Cardiac fibroblast (primary cell): ENCODE measurements at places on chromosomes 7 and 10.

DNA sequence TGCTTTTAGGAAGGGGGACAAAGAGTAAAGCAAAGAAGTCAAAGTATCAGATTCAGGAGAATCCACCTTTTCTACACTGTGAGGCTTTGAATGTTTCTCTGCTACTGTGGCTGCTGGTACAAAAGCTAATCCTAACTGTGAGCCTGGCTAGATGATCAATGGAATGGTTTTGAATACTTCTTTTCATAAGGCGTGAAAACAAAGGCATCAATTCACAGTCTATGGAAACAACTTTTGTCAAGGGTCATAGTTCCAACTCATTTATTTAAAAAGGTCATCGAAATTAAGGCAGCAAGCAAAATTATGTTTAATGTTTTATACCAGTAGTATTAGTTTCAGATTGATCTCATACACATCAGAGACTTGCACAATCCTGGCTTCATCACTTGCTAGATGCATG, 118.1 kb downstream of the CTTNBP2 start:
- no peak for DNase-seq

DNA sequence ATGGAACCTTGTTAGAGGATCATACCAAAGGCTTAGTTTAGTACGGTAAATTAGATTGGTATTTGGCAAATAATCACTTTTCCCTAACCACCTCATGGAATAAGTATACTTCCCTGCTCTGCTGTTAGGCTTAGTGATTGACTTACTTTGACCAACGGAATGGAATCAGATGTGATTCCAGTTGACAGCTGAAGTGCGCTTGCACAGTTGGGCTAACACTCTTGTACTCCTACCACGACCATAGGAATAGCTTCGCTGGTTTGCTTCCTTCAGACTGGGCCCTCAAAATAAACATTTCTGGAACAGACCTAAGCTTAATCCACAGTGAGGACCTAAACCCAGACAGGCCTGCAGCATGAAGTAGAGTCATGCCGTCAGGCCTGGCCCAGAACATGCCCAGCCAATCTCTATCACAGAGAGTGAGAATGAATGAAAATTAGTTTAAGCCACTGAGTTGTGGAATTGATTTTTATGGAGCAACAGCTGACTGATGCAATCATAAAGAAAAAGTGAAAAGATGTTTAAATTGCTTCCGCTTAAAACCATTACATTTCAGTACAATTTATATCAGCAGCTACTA, 122.3 kb downstream of the DOCK4 start:
- DNase-seq, result no peak

GRCh38 chr10:2791774-2792443, 275.4 kb upstream of the PFKP start:
- no peak for DNase-seq

- peak; percentile 36 for DNase-seq
Measured at GRCh38 chr10:14527915-14528314, 197.2 kb upstream of the FRMD4A start.

DNA sequence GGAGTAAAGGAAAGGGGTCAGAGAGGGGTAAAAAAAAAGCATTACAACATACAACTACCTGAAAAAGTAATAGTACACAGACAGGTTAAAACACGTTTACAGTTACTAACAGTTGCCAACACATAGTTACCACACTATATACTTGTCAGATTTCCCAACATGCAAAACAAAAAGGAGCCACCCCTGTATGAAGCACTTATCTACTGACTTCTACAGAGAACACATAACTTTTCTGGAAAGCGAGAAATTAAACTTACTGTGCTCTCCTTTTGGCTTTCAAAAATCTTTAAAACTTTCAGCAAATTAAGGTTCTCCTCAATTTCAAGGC, 2.1 kb downstream of the ABI1 start:
- peak; percentile 33 for DNase-seq

DNA sequence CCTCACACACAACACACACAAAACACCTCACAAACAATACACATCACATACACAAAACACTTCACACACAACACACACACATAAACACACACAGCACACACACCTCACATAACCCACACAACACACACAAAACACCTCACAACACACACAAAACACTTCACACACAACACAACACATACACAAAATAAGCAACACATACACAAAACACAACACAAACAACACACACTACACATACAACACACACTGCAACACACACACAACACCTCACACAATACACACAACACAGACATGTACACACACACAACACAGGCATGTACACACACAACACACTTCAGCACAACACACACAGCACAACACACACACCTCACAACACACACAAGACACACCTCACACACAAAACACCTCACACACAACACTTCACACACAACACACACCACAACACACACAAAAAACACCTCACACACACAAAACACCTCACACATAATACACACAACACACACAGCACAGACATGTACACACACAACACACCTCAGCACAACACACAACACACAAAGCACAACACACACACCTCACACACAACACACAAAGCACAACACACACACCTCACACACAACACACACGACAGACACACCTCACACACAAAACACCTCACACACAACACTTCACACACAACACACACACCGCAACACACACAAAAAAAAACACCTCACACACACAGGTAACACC, 107.5 kb downstream of the TNS3 start:
- DNase-seq, result no peak

- DNase-seq, result peak; percentile 16
Measured at GRCh38 chr10:118971187-118971586, 58.3 kb upstream of the NANOS1 start.

- DNase-seq, result peak; percentile 98
Measured at GRCh38 chr7:90403174-90404113, at the start of gene CLDN12. CLDN12 (plus strand) TSS chr7:90403461; CDS start chr7:90412677, 9,216 bp downstream.

GRCh38 chr7:35716038-35716803, 21.3 kb upstream of the HERPUD2 start:
- peak; percentile 65 for DNase-seq

DNA sequence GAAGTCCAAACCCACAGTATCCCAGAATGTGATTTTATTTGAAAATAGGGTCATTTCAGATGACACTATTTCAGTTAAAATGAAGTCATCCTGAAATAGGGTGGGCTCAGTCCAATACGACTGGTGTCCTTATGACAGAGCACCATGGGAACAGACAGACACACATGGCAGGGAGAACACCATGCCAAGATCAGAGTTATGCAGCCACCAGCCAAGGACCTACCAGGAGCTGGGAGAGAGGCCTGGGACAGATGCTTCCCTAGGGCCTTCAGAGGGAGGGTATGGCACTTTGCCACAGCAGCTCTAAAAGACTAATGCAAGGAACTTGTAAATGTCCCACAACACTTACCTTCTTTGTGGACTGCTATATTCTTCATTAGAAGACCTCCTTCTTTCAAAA, 226.5 kb downstream of the NEBL start:
- no peak for DNase-seq

GRCh38 chr10:49625411-49625810, 11.6 kb downstream of the CHAT start:
- DNase-seq, result no peak

- DNase-seq, result no peak
Measured at GRCh38 chr10:131726967-131727366, 173.8 kb upstream of the PPP2R2D start.

- no peak for DNase-seq
Measured at GRCh38 chr10:1184541-1185430, 128.6 kb downstream of the WDR37 start.

GRCh38 chr7:101156277-101156676, 2.0 kb downstream of the AP1S1 start:
- peak; percentile 16 for DNase-seq

DNA sequence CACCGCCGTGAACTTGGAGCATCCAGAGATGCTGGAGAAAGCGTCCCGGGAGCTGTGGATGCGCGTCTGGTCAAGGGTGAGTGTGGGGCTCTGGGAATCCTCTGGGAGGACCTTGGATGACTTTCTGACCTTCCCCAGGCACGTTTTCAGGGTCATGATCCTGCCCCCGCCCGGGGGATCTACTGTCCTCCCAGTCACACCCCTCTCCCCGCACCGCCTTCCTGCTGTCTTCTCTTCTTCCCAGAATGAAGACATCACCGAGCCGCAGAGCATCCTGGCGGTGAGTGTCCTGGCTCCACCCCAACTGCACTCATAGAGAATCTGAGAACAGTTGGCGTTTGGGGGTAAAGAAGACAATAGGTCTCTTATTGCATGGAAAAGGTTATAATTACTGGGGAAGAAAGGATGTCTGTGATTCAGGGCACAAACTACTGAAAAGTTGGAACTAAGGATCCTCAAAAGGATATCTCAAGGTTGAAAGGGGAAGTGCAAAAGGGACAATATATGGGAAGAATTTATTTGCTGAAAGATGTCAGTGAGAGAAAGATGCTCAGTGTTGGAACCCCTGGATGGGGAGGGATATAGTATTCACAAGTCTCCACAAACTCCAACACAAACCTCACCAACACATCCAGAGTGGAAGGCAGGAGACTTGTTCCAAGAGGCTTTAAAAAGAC, 1.9 kb downstream of the GSTK1 start:
- no peak for DNase-seq

DNA sequence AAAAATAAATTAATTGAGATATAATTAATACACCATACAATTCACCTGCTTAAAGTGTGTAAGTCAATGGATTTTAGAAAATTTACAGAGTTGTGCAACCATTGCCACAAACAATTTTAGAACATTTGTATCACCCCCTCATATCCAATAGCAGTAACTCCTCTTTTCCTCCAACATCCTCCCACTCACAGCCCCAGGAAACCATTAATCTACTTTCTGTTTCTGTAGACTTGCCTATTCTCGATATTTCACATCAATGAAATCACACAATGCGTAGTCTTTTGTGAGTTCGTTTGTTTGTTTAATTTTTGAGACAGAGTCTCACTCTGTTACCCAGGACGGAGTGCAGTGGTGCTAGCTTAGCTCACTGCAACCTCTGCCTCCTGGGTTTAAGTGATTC, 13.7 kb upstream of the HERC4 start:
- peak; percentile 43 for DNase-seq

DNA sequence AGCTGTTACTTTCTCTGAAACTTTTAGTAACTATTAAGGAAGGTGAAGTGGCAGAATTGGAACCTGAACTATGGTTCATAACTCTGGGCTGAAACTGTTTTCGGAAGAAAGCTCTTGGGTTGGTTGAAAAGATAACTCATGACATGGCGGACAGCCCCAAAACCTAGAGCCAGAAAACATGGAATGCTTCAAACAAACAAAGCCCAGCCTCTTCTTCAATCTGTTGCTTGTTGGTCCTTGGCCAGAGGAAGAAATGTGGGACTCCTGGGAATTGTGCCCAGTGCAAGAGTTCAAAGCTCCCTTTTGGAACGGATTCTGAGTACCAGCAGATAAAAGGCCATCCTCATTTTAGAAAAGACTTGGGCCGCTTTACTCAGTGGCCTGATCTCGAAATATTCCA, 52.9 kb upstream of the CACNB2 start:
- DNase-seq, result peak; percentile 58

DNA sequence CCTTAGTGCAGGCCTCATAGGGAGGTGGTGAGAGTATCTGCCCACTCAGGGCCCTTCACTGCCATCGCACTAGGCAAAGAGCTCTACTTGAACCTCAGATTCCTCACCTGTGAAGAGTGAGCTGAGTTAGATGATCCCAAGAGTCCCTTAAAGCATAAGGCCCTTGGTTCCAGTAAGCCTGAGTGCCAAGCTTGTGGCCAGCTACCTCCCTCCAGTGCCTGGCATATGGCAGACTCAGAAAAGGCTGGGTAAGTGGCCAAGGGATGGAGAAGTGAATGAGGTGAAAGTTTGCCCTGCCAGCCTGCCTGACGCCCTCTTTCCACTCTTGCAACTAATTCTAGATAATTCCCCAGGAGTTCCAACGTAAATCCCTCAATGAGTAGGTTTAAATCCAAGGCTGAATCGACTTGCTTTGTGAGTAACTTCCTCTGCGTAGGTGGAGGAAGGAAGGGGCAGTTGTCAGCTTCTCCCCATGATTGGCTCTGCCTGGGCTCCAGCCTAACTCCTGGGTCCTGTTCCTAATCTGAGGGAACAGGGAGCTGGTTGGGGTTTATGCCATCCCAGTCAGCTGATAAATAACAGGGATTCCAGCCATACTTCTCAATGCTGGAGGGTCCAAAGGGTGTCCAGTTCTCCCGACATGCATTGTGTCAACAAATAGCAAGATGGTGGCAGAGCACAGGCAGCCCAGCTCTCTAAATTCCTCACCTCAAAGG, 14.2 kb downstream of the DUSP5 start:
- peak; percentile 65 for DNase-seq

GRCh38 chr10:108801775-108802517, 1121.4 kb downstream of the XPNPEP1 start:
- DNase-seq, result peak; percentile 25

DNA sequence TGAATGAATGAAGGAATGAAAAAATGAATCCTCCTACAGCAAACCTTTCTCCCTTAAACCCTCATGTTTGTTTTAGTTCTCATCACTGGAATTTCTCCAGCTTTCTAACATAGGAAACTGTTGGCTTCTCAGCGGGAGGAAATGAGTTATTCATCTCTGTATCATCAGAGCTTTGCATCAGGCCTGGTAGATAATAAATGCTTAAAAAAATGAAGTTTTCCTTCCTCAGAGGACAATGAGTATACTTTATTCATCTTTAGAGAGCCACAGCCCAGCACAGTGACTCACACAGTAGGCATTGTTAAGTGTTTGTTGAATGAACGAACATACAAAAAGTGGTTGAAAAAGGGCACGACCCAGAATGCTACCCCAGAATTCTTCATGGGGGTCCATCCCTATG, 62.6 kb downstream of the COL13A1 start:
- DNase-seq, result peak; percentile 95

DNA sequence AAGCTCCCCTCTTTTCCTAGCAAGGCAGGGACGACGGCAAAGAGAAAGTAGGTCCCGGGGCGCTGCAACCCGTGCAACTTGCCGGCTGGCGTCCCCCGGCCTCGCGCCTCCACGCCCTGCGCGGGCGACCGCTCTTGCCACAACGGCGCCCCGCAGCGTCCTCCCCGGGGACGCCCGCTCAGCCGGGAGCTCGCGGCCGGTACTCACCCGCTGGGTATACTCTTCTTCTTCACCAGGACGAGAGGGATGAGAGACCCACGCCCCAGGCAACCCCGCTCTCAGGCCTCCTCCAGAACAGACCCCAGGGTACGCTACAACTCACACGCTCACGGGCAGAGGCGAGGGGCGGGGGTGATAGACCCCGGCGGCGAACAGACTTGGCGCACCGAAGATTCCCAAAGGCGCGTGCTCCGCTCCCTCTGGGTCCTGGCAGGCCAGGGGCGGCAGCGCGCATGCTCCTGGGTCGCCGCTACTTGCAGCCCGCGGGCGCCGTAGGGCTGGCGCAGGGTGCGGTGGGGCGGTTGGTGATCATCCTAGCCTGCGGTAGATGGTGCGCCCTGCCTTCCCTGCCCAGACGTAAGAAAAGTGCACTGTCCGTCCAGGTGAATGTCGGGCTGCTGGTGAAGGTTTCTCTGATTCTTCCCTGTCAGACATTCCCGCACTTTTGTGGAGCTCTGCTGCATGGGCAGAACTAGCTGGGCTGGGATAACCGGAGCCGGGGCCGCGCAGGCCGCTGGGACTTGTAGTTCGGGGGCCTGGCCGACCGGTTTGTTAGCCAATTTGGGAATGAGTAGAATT, at the start of gene CC2D2B:
TSS of gene CC2D2B (plus strand) at position 520 of the 798 bp plus-strand sequence. CDS start 3,349 bp downstream, outside the sequence.
- peak; percentile 84 for DNase-seq

GRCh38 chr7:157432957-157433576, 96.3 kb downstream of the DNAJB6 start:
- peak; percentile 42 for DNase-seq
